Stimulated activated memory B cell treated with anti-CD40 and anti-IgM and Interleukin-4, amounts not matched to agents 10 μg/mL and 1 μg/mL and 100 μg/mL, for 72 hours (primary cell): ENCODE measurements at places on chromosomes 13 and 19.

GRCh38 chr13:57666131-57666953 lies 34.8 kb downstream of the PCDH17 start:
- ATAC-seq = no peak

GRCh38 chr19:411723-412355 lies 2.9 kb upstream of the C2CD4C start:
- ATAC-seq = no peak

DNA sequence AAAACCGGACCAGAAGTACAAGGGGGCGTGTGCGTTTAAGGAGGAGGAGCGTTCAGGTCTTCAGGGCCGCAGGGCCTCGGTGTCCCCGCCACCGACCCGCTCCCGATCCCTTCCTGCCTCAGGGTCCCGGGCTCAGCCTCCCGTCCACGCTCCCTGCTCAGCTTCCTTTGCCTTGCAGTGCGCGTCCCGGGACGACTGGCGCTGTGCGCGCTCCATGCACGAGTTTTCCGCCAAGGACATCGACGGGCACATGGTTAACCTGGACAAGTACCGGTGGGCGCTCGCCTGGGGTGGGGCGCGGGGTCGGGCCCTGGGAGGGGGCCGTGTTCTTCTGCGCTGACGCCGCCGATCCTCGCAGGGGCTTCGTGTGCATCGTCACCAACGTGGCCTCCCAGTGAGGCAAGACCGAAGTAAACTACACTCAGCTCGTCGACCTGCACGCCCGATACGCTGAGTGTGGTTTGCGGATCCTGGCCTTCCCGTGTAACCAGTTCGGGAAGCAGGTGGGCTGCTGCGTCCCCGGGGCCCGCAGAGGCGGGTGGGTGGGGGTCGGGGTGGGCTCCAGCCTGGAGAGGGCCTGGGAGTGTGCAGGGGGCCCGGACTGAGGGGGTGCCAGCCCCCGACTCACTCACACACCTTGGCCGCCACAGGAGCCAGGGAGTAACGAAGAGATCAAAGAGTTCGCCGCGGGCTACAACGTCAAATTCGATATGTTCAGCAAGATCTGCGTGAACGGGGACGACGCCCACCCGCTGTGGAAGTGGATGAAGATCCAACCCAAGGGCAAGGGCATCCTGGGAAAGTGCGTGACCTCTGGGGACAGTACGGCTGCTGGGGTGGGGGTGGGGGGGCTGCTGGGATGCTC lies 1.4 kb downstream of the GPX4 start:
- no peak for ATAC-seq

DNA sequence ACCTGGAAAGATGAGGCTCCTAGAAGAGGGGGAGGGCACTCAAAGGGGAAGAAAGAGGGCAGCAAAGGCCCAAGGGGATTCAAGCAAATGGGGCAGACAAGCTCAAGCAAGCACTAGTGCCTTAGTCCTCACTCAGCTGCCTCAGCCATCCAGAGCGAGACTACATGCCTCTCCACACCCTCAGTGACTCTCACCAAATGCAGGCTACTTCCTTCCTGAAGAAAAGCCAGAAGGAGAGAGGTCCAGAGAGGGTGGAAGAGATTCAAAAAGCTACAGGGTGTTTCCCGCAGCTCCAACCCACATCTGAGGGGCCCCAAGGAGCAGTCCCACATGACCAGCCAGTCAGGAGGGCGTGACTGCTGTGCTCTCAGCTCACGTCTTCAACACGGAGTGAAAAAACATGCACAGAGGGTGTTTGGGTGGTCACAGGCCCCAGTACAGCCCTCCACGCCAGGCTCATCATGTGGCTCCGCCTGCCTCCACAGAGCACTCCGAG lies 40.5 kb downstream of the MIPEP start:
- peak; percentile 69 for ATAC-seq

- ATAC-seq = no peak
These were observed 27.7 kb upstream of the DCUN1D2 start for GRCh38 chr13:113518076-113518803.

- ATAC-seq = no peak
These were observed 45.5 kb downstream of the HSPH1 start for GRCh38 chr13:31116224-31116623.

DNA sequence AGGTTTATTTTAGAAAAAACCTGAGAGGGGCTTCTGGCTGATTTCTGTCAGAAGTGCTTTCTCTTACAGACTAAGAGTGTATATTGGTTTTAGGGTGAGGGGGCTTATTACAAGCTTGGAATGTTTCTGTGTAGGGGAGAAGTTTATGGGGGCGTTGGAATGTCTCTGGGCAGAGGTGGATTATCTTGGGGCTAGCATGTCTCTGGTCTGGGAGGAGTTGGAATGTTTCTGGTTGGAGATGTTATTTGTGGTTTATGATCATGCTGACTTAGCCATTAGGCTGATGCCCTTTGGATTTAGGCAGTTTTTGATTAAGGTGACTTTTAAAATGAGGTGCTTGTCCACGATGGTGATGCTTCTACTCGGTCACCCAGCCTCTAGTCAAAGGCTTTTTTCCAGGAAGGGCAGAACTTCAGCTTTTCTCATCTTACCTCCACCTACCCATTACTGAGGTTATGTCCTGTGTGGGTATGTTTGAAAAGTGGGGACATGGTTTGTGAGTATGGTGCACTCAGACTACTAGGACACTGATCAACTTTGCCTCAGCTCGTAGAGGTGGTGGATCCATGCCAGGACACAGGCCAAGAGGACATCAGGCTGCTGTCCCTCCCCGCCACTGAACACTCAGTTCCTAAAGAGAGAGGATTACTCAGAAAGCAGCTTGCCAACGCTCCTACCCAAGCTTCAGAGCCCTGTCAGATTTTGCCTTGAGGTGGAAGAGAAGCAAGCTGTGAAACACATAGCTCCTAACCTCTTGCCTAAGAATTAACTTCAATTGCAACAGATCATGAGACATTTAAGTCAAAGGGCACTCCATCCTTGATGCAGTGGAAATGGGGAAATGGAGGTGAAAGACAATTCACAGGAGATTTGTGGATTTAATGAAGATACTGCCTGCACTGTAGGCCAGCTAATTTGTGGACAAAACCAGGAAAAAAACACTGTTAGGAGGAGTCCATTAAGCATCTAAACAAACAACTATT lies 63.6 kb downstream of the ZNF44 start:
- ATAC-seq = no peak

GRCh38 chr13:58594747-58595600 lies 963.4 kb downstream of the PCDH17 start:
- ATAC-seq = no peak

GRCh38 chr19:13007292-13008045 lies 12.2 kb downstream of the NFIX start:
- no peak for ATAC-seq

- ATAC-seq = no peak
These were observed 27.1 kb upstream of the CCNA1 start for GRCh38 chr13:36405151-36405550.

GRCh38 chr19:13078897-13079541 lies 23.6 kb downstream of the LYL1 start:
- no peak for ATAC-seq

GRCh38 chr13:28497143-28497876 lies 2.4 kb upstream of the FLT1 start:
- no peak for ATAC-seq

DNA sequence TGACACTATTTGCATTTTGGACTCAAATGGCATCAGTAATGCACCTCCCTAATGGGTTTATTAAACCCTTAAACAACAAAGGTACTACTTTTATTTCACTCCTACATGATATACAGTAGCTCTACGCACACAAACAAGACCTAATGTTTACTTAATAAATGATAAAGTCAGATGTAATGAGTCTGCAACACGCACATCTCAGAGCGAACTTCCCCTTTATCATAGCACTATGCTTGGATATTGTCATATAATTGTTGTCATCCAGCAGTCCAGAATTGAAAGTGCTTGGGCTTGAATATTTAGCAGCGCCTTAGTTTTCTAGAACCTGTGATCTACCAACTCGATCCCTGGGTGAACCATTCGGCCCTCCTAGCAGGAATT lies 772 bp downstream of the PARP4 start:
- peak; percentile 46 for ATAC-seq

GRCh38 chr13:96825653-96826052 lies 168.6 kb downstream of the OXGR1 start:
- ATAC-seq = no peak

- no peak for ATAC-seq
These were observed 12.0 kb downstream of the B3GNT8 start for GRCh38 chr19:41415154-41415571.

GRCh38 chr19:51511353-51511752 lies 9.8 kb upstream of the SIGLEC12 start:
- no peak for ATAC-seq

DNA sequence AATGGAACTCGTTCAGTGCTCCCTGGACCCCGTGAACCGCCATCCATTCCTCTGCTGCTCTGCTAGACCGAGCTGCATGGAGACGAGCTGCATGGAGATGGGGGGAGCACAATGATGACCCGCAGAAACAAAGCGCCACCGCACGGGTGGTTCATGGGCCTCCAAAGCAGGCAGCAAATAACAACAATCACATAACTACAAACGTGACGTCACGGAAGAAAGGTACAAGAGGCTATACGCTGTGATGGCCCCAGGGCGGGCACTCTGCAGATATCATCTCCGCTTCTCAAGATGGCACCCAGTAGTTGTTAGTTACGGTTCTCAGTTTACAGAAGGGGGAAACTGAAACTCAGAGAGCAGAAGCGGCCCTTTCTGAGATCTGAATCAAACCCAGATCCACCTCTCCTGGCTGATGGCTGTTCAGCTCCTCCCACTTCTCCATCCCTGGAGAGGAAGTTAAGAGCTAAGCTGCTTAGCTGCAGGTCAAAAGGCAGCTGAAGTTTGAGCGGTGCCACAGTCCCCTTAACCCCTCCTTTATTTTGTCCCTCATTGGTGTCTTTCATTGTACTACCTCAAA lies 1.7 kb downstream of the ATP13A1 start:
- peak; percentile 74 for ATAC-seq

DNA sequence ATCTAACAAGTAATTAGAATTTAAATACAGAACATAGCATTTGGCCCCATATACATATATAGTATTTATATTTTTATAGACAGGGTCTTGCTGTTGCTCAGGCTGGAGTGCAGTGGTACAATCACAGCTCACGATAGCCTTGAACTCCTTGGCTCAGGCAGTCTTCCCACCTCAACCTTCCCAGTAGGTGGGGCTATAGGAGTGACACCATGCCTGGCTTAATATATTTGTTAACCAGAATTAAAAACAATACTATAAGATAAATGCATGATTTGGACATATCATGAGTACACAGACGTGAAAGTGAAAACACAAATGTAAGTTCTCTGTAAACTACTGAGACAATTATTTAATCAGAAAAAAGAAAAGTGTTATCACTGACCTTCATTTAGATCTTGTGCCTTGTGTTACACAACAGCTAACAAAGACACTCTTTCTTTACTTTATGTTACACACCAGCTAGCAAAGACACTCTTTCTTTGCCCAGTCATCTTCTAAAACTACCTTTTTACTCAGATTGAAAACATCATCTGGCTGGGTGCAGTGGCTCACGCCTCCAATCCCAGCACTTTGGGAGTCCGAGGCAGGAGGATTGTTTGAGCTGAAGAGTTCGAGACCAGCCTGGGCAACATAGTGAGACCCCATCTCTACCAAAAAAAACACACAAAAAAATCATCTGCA lies 22.6 kb downstream of the CARS2 start:
- ATAC-seq = no peak

DNA sequence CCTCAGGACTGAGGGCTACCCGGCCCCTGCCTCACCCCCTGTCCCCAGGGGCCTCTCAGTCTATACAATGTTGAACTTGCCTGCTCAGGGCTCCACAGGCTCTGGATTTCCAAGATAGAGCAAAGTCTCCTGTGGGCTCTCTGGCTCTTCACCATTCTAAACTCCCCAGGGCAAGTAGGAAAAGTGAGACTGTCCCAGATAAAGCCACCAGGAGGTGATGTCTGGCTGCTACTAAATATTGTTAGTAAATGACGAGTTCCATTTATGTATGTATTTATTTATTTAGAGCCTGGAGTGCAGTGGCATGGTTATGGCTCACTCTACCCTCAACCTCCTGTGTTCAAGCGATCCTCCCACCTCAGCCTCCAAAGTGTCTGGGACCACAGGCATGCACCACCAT lies 73.6 kb upstream of the SIAH3 start:
- ATAC-seq = no peak

DNA sequence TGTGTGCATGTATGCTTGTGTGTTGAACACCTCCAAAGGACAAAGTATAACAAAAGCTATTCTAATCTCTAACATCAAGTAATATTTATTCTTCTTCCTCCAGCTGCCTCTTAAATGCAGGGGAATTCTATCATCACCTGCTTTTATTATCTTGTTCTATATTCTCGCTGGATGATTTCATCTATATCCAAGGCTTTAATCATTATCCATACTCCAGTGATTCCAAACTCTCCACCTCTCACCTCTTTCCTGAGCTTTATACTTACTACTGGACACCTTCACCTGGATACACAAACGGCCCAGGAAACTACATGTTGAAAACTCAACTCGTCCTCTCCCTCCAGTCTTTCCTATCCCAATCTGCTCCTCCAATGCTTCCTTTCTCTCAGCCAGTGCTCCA lies 418.6 kb downstream of the KLF5 start:
- peak; percentile 26 for ATAC-seq

DNA sequence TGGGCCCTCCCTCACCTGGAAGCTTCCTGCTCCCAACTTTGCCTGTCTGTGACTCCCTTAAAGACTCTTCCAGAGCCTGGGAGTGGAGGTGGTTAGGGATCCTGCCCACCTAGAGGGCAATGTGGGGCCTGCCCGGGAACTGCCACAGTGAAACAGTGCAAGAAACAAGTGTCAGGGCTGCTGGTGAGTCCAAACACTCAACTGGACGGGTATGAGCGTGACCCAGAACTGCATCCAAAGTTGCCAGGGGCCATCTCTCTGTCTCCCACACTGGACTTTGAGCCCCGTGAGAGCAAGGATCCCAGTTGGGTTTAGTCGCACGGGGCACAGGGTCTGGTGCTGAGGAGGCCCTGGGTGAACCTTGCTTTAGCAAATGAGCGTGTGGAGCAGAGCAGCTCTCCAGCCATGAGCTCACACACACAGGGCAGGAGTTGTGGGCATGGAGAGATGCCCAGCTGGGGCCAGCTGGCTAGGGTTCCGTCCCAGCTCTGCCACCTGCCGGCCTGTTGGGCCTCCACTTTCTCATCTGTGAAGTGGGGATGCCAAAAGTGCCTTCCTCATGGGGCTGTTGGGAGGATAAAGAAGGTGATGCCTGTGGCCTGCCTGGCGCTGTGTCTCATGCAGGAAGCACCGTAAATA lies 2.8 kb upstream of the NUMBL start:
- no peak for ATAC-seq
